ENCODE measurements at places on chromosomes 16 and 17.

DNA sequence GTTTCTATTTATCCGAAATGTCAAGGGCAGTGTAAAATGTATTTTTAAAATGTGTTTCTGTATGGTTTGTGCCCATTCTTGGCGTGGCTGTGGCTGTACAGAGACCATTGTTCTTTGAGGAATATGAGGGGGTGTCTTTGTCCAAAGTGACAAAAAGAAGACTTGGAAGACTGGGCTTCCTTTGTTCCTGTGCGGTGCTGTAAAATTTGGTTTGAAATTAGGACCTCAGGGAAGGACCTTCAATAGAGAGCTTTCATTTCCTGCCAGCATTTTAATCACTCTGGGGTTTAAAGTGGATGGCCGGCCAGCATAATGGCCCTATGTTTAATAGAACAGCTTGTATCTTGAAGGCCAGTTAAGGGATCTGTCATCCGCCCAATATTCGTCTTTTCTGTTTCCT is 190.1 kb upstream of the TBX2 start:
- DNase-seq, result no peak

- DNase-seq, result no peak
Observed at GRCh38 chr17:31702041-31702440, 157.0 kb downstream of the COPRS start.

DNA sequence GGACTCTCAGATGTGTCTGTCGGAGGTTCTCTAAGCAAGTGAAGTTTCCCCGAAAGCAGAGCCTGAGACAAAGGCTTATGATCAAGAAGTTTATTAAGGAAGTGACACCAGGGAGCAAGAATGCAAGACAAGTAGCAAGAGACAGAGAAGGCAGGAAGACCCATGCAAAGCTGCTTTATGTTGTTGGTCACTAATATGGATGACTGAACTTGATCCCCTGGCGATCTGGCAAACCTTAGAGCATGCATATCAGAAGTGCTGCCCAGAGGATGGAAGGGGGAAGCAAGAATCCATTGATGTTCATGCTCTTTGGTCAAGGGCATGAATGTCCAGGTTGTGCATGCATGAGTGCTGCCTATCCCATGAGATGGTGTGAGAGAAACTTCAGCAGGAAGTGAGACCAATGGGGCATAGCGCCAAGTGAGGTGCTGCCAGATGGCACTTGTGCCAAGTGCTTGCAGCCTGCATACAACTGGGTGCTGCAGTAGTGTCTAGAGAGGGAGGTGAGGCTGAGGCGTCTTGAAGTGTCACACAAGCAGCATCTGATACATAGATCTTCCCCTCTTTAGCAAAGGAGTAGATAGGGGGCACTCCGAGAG is 176.5 kb downstream of the SALL1 start:
- DNase-seq, result no peak

DNA sequence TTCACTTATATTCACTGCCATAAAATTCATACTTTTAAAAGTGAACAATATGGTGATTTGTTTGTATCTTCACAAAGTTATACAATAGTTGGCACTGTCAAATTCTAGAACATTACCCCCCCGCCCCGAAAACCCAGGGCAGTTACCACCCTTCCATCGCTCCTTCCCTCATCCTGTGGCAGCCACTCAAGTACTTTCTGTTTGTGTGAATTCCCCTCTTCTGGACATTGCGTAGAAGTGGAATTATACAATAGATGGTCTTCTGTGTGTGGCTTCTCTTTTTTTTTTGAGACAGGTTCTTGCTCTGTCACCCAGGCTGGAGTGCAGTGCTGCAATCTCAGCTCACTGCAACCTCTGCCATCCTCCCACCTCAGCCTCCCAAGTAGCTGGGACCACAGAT is 58.6 kb downstream of the SPECC1 start:
- DNase-seq, result no peak

GRCh38 chr16:85243308-85243707 is 131.0 kb upstream of the CIBAR2 start:
- no peak for DNase-seq

DNA sequence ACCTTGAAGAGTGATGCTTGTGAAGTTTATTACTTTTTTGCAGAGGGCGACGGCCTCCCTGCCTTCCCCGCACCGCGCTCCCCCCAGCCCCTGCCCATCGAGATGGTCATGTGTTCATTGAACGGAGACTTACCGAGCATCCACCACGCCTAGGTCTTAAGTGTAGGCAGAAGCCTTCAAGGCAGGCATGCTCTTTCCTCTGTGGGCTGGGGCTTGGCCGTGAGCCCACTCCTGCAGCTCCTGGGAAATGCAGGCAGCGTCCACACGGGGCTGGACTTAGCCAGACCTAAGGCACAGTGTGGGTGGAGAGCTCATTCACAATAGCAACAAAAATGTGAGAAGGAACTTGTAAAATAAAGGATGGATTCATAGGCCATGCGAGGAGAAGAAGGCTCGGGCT is 19.2 kb downstream of the RNF213 start:
- DNase-seq, result no peak
